ENCODE measurements at places on chromosomes 1 and 21.

DNA sequence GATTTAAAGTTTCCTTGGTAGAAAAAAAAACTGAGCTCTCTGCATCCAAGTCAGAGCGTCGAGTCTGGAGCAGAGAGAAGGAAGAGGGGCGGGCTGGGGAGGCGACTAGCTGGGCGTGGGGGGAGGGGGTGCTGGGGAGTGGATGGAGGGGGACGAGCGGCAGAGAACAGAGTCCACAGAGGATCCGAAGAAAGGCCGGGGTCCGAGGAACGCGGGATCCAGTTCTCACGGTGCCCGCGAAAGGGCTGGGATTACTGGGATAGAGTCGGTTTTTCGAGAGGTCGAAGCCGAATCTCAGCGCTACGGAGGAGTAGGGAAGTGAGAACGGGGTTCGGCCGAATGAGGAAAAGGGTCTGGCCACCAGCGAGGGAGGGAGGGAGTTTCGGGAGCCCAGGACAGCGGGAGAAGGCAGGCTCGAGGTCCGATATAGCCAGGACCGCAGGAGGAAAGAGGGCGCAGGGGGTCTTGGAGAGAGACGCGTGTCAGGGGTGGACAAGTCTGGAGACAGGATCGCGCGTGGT is 665 bp downstream of the DAB1 start:
- no peak for DNase-seq

GRCh38 chr1:52454779-52455178 is 50.4 kb downstream of the PRPF38A start:
- no peak for DNase-seq

DNA sequence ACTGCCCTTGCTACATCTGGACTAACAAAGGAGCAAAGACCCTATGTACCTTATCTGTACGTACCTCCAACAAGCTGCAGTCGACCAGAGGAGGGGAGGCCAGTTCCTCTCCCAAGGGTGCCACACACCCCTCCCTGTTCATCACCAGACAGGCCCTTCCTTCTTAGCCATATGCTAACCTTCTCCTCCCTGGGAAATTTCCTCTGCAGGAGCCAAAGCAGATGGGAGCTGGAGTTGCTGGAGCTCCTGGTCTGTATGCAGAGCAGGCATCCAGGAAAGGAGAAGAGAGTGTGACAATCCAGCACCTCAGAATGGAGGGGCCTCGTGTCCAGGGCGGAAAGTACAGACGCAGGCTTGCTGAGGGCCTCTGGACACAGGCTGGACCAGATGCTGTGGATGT is 48.5 kb downstream of the C8B start:
- DNase-seq: no peak

DNA sequence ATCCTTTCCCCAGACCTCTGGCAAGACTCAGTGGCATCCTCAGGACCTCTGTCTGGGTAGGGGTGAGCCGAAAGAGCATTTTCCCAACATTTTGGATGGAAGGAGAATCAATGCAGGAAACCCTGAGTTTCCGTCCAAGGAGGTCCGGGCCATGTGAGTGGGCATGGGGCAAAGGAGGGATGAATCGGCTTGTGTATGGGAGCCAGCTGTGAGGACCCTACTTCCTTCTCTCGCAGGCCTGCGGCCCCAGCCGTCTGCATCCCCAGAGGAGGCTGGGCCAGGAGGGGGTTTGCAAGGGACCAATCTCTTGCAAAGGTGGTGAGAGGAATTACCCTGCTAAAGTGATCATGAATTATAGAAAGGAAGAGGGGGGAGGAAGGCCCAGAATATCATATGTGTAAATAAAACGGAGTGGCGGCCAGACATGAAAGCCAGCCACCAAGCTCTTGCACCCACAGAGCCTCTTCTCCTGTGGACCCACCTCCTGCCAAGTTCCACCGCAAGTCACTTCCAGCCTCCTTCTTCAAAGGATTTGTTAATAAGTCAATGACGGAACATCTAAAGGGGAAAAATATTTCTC is 48.2 kb upstream of the POU3F1 start:
- no peak for DNase-seq

All from NCI-H1436 treated with DMSO at 0.1 percent for 48 hours (cell line).